Hepatocyte (in vitro differentiated cells): ENCODE measurements at places on chromosomes 3 and 15.

- H3K27ac ChIP-seq = no peak overlapping the region
- H3K4me3 ChIP-seq = no peak overlapping the region
- peak; percentile 44 for DNase-seq
- no peaks in the 10 kb centered on the region for H3K36me3 ChIP-seq
- H3K27me3 ChIP-seq = peaks cover 12% of the 10 kb centered on the region
Measured at GRCh38 chr3:129608087-129608935, 1.8 kb upstream of the PLXND1 start.

GRCh38 chr3:16800361-16800760, 84.4 kb upstream of the PLCL2 start:
- H3K36me3 ChIP-seq = no peaks in the 10 kb centered on the region
- no peak overlapping the region for H3K27ac ChIP-seq
- no peaks in the 10 kb centered on the region for H3K27me3 ChIP-seq
- H3K4me1 ChIP-seq = no peaks in the 10 kb centered on the region
- no peak for DNase-seq

- H3K36me3 ChIP-seq = no peaks in the 10 kb centered on the region
- H3K4me3 ChIP-seq = peak overlapping the region; percentile 62
- peaks cover 3% of the 10 kb centered on the region for H3K4me1 ChIP-seq
- DNase-seq = peak; percentile 15
- H3K27me3 ChIP-seq = peaks cover 38% of the 10 kb centered on the region
Measured at GRCh38 chr15:98547741-98548138, 100.6 kb upstream of the IGF1R start.

DNA sequence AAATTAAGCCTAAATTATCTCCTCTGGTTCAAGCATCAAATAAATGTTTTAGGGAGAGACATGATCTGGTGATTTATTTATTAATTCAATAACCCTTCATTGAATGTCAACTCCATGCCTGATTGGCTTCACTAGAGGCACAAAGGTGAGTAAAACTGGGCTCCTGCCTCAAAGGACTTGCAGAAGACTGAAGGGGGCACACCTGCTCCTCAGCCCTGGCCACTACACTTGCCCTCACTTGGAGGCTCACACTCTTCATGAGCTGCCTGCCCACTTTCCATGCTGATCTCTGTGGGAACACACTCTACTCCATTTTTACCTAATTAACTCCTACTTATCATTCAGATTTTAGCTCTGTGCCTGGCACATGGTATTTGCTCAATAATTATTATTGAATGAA, 84.4 kb upstream of the KCNMB2 start:
- no peaks in the 10 kb centered on the region for H3K4me1 ChIP-seq
- DNase-seq = no peak
- no peak overlapping the region for H3K27ac ChIP-seq
- H3K4me3 ChIP-seq = no peak overlapping the region
- H3K27me3 ChIP-seq = no peaks in the 10 kb centered on the region
- H3K36me3 ChIP-seq = no peaks in the 10 kb centered on the region
